Activated CD4-positive, alpha-beta memory T cell treated with anti-CD3 and anti-CD28 coated beads, Interleukin-2, amount 10 ng/mL, durations not matched to agents 7 days and 5 days (primary cell): ENCODE measurements at places on chromosomes 2 and 18. TPM values are rescaled to one million over a fixed set of nuclear protein-coding genes. Genes with fewer than 3 reads are reported as not detected.
A peak's percentile ranks its signal among the peaks of the same experiment; 100 is the strongest.

DNA sequence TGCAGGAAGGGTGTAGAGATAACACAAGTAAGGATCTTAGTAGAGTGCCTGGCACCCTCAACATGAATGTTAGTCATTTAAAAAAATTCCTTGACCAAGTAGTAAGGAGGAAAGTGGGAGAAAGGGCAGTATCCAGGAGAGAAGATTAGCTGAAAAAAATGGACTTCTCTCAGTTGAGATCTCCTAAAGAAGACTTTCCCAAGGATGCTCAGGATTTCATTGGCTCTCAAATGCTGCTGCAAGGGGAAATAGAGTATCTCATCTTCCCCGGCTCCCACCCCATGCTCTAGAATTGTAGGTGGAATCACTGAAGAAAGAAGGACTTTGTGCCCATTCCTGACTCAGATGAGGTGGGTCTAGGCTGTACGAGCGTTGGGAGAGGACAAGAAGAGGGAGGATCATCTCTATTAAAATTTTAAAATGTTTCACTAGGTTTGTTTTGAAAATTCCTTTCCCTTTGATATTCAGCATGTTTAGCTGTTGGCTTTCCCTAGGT is 231.1 kb downstream of the MYCN start:
- no peak for DNase-seq

The PROC gene
- not detected for total RNA-seq

The TUBB8B gene
- not detected for total RNA-seq

- DNase-seq, result no peak
These were observed 36.5 kb upstream of the STAT4 start for GRCh38 chr2:191187105-191187829.

DNA sequence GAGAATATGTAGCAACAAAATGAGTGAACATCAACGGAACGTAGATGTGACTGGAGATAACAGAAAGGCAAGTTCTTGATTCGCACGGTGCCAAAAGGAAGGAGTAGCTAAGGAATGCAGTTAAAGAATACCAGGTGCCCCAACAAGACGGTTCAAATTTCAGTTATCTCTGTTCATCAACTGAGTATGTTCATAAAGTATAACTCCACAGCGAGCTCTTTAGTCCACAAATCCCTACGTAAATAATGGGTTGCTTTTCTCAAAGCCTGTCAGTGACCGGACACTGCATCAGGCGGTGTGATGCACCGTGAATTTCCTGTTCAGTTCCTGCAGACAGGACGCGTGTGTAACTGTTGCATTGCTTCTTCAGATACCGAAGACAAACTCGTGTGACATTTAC is 91.8 kb downstream of the NOL10 start:
- no peak for DNase-seq

The ZC3H6 gene
- 13.5 TPM for total RNA-seq

GRCh38 chr2:20452551-20452950 is 5.7 kb downstream of the RHOB start:
- peak; percentile 11 for DNase-seq

GRCh38 chr2:48978131-48978530 is 176.2 kb downstream of the FSHR start:
- DNase-seq, result no peak

The NCKAP5 gene
- total RNA-seq, result not detected

DNA sequence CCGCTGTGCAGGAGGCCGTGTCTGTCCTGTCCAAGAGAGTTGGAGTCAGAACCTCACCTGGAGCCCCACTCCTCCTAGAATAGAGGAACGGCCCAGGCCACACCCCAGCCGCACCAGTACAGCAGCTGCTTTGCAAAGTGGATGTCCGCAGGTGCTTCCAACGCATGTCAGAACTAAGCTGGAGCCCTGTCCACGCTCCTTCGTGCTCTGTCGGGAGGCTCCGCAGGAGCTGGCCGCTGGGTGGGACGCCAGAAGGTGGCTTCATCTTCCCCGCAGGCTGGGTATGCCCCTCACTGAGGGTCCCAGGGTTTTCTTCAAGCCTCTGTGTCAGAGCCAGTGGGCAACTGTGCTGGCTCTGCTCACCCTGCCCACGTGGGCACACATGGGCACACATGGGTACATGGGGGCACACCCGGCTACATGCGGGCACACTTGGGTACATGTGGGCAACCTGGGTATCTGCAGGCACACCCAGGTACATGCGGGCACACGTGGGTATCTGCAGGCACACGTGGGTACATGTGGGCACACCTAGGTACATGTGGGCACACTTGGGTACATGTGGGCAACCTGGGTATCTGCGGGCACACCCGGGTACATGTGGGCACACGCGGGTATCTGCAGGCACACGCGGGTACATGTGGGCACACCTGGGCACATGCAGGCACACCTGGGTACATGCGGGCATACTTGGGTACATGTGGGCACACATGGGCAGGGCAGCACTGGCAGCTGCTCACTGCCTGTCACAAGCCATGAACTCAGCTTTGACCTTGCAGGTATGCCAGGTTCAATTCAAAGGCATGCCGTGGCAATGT is 67.1 kb upstream of the CTDP1 start:
- DNase-seq, result no peak

The SERPINB11 gene
- total RNA-seq, result not detected

DNA sequence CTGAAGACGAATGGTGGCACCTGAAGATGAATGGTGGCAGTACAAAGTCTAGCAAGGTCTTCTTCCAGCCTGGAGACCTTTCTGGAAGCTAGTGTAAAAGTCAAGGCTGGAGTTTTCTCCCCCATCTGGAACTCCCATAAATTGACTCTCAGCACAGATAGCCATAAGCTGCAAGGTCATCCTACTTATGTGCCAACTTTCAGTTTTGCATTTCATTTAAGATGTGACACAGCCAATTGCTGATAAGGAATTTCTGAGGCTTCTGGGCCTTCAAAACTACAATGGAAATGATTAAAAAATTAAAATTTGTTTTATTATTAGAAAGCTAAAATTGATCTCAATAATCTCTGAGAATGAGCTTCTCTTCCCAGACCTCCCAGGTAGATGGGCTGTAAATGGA is 10.2 kb downstream of the XDH start:
- no peak for DNase-seq

DNA sequence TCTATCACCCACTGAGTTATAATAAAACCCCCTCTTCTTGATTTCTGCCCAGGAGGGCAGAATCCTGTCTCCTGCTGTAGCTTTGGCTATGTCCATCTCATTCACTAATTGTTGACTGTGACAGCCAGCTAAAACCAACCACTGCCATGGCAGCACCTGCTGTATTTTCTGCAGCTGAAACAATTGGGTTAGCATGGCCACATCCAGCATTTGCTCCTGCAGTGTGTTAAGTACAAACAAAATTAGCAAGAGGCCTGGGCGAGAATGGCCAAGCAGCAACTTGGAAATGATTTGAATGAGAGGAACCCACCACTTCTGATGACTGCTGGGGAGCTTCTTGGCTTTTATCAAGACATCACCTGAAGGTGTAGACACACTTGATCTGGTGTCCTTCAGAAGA is 89.4 kb upstream of the LRRTM1 start:
- DNase-seq, result no peak

- no peak for DNase-seq
These were observed 41.5 kb upstream of the CHST9 start for GRCh38 chr18:27226556-27227075.

DNA sequence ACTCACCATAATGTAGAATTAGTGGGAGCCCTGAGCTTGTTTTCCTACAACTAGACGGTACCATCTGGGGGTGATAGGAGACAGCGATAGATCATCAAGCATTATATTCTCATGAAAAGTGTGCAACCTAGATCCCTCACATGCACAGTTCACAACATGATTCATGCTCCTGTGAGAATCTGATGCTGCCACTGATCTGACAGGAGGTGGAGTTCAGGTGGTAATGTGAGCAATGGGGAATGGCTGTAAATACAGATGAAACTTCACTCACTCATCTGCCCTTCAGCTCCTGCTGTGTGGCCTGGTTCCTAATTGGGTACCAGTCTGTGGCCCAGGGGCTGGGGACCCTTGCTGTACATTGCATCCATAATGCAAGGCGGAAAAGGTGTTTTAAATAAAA is 60.7 kb downstream of the USP34 start:
- no peak for DNase-seq

The CCDC68 gene
- not detected for total RNA-seq

The MBOAT2 gene
- 4.6 TPM for total RNA-seq

GRCh38 chr18:26854292-26854881 is 11.1 kb downstream of the AQP4 start:
- DNase-seq, result no peak

GRCh38 chr2:101811226-101812015 is 113.9 kb downstream of the MAP4K4 start:
- DNase-seq, result no peak

- no peak for DNase-seq
These were observed 10.1 kb downstream of the RRM2 start for GRCh38 chr2:10132596-10132995.

DNA sequence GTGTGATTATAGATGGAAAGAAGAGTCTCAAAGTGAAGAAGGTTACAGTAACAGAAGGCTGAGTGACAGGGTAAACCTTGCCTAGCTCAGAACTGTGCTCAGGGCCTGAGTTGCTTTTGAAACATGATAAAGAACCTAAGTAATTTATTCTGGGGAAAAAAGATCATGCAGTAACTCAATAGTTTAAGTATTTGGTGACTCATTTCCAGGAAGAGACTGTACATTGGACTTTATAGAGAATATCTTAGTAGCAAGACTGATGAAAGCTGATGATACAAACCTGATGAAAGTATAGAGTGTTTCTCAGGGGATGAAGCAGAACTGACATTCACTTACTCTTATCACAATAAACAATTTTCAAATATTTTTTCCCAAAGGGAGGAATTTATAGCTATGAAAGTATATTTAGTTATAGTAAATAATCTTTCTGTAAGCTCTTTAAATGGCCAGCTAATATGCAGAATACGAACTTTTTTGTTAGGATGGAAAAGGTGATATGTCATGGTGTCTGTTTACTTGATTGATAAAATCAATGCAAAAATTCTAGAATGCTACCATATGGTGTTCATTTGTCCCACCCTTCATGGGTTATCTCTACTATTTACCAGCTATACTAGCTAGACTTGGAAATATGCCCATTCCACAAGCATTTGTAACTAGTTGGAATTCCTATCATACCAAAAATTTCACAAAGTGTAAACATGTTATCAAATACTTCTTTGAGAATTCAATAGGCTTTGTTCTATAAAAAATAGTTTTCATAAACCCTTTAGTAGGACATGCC is 1265.5 kb upstream of the ACVR2A start:
- no peak for DNase-seq

DNA sequence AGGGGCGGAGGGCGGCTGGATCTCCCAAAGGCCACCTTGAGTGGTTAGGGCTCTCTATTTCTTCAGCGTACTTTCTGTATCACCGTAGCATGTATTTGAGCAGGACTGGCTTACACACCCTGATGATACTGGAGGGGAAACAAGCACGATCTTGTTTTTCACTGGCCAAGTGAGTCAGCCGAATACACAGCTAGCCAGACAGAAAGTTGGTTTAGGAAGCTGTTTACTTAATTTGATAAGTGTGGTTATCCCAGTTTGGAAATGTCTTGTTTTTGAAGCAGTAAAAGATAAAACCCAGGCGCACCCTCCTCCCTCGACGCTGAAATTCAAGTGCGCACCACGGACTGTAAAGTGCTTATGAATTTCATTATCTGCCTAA is 582 bp downstream of the RIOK3 start:
- DNase-seq, result no peak

- DNase-seq, result no peak
These were observed 58.3 kb downstream of the SMIM21 start for GRCh38 chr18:75369026-75369721.

- peak; percentile 42 for DNase-seq
These were observed 26.1 kb downstream of the CDC42EP3 start for GRCh38 chr2:37645362-37645761.

DNA sequence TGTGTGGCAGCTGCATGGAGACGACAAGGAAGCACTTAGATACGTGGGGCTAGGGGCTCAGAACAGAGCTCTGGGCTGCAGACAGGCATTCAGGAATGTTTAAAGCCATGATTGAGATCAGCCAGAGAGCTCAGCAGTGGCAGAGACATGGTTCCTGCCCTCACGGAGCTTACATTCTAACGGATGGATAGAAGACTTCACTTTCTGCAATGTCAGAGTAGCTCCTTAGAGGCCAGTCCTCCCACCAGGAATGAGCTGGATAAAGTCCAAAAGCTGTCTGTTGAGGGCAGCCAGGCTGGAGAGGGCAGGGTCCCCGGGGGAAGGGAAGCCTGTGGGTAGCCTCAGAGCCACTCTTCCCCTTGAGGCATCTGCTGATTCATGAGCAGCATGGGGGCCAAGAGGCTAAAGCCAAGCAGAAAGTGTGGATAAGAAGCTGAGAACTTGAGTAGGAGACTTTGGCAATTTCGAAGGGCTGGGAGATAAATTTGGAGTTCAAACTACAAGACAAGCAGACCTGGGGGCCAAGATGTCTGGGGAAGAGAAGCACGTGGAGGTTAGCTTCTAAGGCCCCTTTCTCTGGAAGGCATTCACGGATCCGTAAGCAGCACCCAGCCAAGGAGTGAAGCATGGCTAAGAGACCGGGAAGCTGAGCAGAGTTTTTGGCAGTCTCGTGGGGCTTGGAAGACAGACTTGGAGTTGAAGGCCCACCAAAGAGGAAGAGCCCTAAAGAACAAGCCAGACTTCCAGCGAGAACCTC is 9.7 kb upstream of the CIB4 start:
- DNase-seq, result no peak

- DNase-seq, result no peak
These were observed 4.5 kb upstream of the SFTPB start for GRCh38 chr2:85672456-85672855.

The KCNK3 gene
- total RNA-seq, result not detected

DNA sequence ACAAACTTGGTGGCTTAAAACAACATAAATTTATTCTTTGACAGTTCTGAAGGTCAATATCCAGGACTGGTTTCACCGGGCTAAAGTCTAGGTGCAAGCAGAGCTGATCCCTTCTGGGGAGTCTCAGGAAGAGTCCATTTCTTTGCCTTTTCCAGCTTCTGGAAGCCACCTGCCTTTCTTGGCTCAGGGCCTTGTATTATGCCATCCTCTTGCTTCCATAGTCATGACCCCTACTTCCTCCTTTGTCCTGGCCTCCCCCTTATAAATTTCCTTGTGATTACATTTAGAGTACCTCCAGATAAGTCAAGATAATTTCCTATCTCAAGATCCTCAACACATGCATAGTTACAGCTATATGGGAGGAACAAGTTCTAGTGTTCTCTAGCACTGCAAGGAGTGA is 1089.5 kb downstream of the LRP1B start:
- no peak for DNase-seq

DNA sequence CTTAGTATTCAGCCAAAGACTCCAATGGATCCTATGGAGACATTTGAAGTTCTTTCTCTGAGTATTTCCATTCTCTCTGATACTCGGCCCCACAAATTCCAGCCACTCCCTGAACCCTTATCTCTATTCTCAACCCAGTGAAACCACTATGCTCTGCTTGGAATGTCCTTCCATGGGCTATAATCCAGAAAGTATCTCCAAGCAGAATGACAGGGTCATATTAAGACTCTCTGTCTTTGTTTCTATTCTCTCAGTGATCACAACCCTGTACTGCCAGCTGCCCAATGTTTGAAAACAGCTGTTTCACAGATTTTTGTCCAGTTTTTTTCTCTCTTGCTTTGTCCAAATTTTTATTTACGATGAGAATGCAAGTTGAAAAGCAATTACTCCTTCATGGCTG is 21.9 kb downstream of the CHMP3 start:
- no peak for DNase-seq

- DNase-seq, result no peak
These were observed 221.6 kb downstream of the LPIN1 start for GRCh38 chr2:11967946-11968465.
